ENCODE measurements at places on chromosomes 4 and X. TPM values are rescaled to one million over a fixed set of nuclear protein-coding genes. Genes with fewer than 3 reads are reported as not detected.

TRIM75 gene
- total RNA-seq, result not detected

PLAC1 gene
- total RNA-seq, result not detected

SEC31A gene
- total RNA-seq, result 381 TPM

CDX4 gene
- not detected for total RNA-seq

POF1B gene
- 3.1 TPM for total RNA-seq
